ENCODE measurements at places on chromosomes 13 and 19.

- DNase-seq = peak; percentile 67
These were observed 8.3 kb upstream of the CDC42EP5 start for GRCh38 chr19:54481326-54481930.

- no peak for DNase-seq
These were observed 100.0 kb downstream of the GADD45B start for GRCh38 chr19:2575734-2576481.

GRCh38 chr19:18601875-18602274 lies 4.7 kb downstream of the CRLF1 start:
- DNase-seq = no peak

DNA sequence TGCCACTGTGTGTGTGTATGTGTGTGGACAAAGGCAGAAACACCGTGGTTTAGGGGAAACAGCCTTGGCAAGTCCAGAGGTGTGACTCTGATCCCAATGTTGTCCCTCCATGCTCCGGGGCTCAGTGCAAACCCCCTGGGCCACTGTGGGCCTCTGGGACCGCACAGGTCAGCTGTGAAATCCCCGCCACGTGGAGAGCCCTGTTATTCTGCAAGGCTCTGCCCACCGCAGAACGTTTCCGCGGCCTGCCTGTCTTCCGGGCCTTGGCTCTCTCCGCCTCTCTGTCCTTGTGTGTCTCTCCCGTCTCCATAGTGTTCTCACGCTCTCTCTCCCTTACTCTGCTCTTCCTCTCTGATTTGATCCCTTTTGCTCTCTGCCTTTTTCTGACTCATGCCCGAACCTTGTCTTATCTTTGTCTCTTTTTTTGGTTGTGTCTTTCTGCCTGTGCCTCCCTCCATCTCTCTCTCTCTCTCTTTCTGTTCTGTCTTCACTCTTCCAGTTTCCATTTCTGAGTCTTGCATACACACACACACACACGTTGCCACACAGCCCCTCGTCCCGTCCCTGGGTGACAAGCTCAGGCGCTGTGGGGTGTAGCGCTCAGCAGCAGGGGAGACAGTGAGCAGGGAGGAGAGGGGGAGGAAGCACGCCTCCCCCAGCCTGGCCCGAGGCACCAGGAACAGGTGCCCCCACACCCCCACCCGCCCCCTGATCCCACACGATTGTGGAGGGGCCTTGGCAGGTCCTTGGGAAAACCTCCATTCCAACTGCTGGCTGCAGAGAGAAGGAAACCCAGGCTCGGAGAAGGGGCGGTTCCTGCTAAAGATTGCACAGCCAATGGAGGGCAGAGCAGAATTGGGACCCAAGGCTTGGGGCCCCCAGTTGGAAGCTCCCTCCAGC lies 3.0 kb downstream of the TTYH1 start:
- peak; percentile 48 for DNase-seq

GRCh38 chr13:49319951-49320350 lies 72.2 kb downstream of the CDADC1 start:
- no peak for DNase-seq

- DNase-seq = peak; percentile 69
These were observed 6.5 kb upstream of the HSD17B14 start for GRCh38 chr19:48842789-48843162.

DNA sequence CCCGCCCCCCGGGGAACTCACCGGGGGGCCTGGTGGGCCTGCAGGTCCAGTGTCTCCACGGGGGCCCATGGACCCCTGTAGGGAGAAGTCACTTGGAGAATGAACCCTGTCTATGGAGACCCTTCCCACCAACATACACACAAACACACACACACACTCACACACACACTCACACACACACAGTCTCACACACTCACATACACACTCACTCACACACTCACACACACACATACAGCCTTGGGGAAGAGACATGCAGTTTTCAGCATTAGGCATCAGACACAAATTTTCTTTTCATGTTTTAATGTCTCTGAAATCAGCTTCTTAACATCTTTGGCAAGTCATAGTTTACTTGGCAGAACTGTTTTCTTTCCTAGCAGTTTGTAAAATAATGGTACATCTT lies 31.0 kb upstream of the OLFM2 start:
- peak; percentile 17 for DNase-seq

GRCh38 chr13:99486996-99487395 lies 14.3 kb upstream of the TM9SF2 start:
- no peak for DNase-seq

DNA sequence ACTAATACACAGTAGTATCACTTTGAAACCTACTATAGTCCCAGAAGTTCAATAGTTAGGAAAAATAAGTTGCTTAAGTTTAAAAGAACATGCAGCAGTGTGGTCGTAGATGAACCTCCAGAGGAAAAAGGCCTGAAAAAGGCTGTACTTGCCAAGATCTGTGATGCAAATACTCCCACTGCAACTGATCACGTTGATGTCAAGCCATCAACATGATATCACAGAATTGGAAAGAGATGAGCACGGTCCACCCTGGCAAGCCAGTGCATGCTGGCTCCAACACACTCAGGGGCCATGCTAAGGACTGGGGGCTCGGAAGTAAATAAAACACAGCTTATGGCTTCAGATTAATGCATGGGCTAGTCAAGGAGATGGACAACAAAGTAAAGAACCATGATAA lies 71.8 kb upstream of the LRCH1 start:
- DNase-seq = no peak

DNA sequence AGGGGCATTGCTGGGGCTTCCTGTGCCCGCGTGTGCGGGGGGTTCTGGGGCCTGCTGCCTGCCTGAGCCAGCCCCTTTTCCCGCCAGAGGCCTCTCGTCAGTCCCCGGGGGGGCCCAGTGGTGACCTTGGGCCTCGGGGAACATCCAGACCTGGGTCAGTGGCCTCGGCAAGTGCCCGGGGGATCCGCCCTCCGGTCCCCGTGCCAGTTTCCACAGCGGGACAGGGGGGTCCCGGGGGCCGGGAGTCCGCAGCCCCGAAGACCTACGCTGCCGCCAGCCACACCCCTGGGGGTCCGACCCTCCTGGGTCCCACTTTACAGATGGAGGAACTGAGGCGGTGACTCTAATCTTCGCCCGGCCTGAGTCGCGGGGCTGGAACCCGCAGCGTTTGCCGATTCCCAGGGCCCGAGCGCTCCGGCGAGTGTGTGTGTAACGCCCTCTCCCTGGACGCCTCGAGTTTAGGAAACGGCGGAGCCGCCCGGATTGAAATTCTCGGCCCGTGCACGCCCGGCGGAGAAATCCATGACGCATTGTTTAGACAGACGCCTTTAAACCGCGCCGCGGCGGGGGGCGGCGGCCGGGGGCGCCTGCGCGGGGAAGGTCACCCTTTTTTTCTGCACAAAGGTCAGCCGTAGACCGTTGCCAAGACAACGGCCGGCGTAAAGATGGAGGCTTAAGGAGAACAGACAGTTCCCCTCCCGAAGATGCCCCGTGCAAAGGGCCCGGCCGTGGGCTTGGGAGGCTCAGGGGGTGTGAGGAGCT lies 39.3 kb downstream of the EFNA2 start:
- peak; percentile 91 for DNase-seq

GRCh38 chr13:29505511-29505910 lies 90.0 kb downstream of the SLC7A1 start:
- no peak for DNase-seq

- DNase-seq = no peak
These were observed 24.0 kb upstream of the TEX29 start for GRCh38 chr13:111296417-111296816.

DNA sequence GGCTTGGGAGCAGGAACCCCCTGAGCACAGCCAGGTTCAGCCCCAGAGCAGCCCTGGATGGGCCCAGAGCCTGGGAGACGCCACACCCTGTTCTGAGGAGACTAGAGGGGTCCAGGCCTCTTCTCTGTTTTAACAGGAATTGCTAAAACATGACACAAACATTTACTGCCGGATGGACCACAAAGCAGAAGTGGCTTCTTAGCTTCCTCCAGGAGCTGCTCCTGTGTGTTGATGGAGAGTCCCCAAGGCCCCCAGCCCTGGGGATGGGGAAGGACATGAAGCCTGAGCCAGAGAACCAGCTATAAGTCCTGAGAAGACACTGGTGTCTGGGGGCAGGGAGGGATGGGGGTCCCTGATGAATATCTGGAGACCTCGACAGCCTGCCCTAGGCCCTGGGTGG lies 14.6 kb downstream of the CEACAM3 start:
- DNase-seq = no peak

- no peak for DNase-seq
These were observed 1.0 kb upstream of the ETFB start for GRCh38 chr19:51367255-51367564.

- peak; percentile 49 for DNase-seq
These were observed 95.0 kb downstream of the KCTD12 start for GRCh38 chr13:76790980-76791819.

GRCh38 chr13:51818781-51819511 lies 15.0 kb upstream of the DHRS12 start:
- DNase-seq = peak; percentile 76

DNA sequence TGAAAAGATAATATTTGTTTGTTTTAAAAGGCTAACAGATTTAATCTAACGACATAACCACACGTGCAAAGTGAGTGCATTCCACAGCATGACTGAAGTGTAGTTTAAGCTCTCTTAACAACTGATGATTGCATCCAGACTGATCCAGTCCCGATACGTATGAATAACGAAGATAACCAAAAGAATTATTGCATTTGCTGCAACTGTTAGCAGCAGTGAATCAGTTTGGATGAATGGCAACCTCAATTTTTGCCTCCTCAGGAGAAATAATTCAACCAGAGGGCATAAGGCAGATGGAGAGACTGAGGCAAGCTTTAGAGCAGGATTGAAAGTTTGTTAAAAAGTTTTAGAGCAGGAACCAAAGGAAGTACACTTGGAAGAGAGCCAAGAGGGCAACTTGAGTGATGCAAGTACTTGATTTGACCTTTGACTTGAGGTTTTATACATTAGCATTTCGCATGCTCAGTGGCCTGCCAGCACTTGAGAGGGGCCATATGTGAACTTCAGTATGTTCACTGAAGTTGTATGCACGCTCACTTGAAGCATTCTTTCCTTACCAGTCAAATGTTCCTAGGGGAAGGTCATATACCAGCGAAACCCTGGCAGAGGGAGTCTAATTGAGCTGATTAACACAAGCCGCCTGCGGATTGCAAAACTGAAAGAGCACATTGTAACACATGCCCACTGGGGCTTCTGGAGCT lies 835.0 kb upstream of the PCDH20 start:
- no peak for DNase-seq

GRCh38 chr19:12799742-12800465 lies 1.7 kb downstream of the PRDX2 start:
- no peak for DNase-seq

GRCh38 chr19:46533078-46533620 lies 37.5 kb upstream of the PNMA8B start:
- no peak for DNase-seq

GRCh38 chr19:57558525-57558924 lies 1.1 kb downstream of the ZNF550 start:
- peak; percentile 34 for DNase-seq

GRCh38 chr13:98976338-98976737 lies 1.5 kb downstream of the DOCK9 start:
- DNase-seq = no peak

GRCh38 chr19:19439176-19439482 lies 33.7 kb downstream of the GATAD2A start:
- no peak for DNase-seq

DNA sequence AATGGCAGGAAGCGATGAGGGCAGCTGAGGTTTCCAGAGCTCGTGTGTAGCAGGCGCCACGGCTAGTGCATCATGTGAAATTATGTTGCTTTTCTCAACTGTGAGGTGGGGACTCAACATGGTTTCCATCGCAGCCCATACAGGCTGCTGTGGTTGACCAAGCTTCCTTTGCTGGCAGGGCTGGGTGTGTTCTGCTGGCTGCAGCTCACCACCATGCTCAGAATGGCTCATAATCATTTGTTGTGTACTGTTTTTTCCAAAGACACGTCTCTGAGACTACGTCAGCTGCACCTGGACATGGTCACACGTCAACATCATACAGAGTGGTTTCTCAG lies 16.1 kb upstream of the RASA3 start:
- DNase-seq = no peak

GRCh38 chr19:15948223-15949058 lies at the start of gene OR10H4:
TSS of gene OR10H4 (plus strand) at chr19:15949008. CDS start at chr19:15949008, 0 bp downstream.
- no peak for DNase-seq

GRCh38 chr13:109196948-109197347 lies 567.5 kb downstream of the MYO16 start:
- no peak for DNase-seq

GRCh38 chr19:13574933-13575332 lies 68.7 kb upstream of the CACNA1A start:
- DNase-seq = peak; percentile 23

GRCh38 chr19:32201211-32201610 lies 144.2 kb upstream of the ZNF507 start:
- no peak for DNase-seq

GRCh38 chr19:7177926-7178325 lies 108.4 kb downstream of the ZNF557 start:
- DNase-seq = peak; percentile 69

DNA sequence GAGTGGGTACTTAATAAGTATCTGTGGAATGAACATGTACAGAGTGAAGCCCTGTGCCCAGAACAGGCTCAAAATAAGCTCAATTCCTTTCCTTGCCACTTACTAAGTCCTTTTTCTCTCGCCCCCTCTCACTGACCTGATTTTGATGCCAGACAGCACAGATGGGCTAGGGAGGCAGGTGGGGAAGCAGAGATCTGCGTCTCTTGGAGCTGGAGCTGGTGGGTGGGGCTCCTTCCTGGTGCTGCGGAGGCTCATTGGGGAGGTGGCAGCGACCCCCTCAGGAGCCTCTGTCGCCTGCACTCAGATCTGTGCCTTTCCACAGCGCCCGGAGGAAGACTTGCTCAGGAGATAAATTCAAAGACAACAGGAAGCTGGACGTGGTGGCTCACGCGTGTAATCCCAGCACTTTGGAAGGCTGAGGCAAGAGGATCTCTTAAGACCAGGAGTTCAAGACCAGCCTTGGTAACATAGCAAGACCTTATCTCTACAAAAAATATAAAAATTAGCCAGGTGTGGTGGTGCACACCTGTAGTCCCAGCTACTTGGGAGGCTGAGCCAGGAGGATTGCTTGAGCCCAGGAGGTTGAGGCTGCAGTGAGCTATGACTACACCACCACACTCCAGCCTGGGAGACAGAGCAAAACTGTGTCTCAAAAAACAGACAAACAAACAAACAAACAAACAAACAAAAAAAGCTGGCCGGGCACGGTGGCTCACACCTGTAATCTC lies 14.6 kb downstream of the AKT2 start:
- DNase-seq = no peak

DNA sequence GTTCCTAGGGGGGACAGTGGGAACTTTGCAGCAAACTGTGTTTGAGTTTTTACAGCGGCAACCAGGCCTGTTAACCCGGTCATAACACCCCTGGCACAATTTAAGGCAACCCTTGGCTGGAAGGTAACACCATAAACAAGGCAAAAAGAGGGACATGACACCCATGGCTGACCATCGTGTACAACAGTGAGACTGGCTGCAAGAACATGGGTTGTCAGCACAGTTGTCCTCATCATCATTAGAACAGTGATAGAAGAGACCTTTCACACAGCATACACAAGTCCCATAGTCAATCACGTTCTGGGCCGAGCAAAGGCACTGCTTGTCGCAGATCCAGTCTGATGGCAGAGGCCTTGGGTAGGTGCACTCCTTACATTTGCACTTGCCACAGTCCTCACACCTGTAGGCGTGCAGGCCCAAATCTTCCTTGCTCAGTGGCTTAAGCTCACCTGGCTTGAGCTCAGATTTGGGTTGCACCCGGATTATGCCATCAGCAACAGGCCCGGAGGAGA lies 4.1 kb downstream of the SPRY2 start:
- DNase-seq = peak; percentile 46

- peak; percentile 87 for DNase-seq
These were observed 7.0 kb downstream of the CUL4A start for GRCh38 chr13:113216254-113217048.

All from astrocyte of the hippocampus (primary cell).